ENCODE measurements at places on chromosomes 7 and 10.

- no peak for DNase-seq
These were observed 55.3 kb upstream of the ZMIZ1 start for GRCh38 chr10:79013406-79013987.

- no peak for DNase-seq
These were observed 47.2 kb upstream of the NRP1 start for GRCh38 chr10:33381451-33382215.

DNA sequence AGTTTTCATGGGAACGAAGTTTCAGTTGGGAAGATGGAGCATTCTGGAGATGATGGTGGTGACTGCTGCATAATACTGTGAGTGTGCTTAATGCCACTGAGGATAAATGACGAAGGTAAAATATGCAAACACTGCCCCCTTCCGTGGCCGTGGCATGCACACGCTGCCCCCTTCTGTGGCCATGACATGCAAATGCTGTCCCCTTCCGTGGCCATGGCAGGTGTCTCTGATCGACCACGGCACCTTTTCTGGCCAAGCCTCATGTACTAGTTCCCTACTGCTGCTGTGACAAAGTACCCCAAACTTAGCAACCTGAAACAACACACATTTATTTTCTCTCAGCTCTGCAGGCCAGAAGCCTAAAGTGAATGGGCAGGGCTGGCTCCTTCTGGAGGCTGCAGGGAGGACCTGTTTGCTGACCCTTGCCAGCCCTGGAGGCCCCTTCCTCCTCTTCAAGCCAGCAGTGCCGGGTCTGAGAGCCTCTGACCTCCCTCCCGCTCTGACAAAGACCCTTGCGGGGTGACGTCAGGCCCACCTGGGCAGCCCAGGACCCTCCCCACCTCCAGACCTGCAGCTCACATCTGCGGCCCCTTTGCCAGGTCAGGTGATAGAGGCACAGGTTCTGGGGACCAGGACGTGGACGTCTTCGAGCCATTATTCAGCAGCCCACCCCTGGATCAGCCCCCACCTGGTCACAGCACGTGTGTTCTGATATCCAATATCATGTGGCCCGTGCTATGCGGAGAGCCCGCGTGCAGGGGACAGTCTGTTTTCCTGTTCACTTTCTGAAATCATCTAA, 82.0 kb downstream of the MICALL2 start:
- no peak for DNase-seq

GRCh38 chr7:102111061-102112041, 175.3 kb upstream of the SH2B2 start:
- no peak for DNase-seq

DNA sequence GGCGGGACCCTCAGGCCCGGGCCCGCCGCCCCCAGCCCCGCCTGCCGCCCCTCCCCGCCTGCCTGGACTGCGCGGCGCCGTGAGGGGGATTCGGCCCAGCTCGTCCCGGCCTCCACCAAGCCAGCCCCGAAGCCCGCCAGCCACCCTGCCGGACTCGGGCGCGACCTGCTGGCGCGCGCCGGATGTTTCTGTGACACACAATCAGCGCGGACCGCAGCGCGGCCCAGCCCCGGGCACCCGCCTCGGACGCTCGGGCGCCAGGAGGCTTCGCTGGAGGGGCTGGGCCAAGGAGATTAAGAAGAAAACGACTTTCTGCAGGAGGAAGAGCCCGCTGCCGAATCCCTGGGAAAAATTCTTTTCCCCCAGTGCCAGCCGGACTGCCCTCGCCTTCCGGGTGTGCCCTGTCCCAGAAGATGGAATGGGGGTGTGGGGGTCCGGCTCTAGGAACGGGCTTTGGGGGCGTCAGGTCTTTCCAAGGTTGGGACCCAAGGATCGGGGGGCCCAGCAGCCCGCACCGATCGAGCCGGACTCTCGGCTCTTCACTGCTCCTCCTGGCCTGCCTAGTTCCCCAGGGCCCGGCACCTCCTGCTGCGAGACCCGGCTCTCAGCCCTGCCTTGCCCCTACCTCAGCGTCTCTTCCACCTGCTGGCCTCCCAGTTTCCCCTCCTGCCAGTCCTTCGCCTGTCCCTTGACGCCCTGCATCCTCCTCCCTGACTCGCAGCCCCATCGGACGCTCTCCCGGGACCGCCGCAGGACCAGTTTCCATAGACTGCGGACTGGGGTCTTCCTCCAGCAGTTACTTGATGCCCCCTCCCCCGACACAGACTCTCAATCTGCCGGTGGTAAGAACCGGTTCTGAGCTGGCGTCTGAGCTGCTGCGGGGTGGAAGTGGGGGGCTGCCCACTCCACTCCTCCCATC, 82.7 kb downstream of the PAX2 start:
- DNase-seq, result no peak

DNA sequence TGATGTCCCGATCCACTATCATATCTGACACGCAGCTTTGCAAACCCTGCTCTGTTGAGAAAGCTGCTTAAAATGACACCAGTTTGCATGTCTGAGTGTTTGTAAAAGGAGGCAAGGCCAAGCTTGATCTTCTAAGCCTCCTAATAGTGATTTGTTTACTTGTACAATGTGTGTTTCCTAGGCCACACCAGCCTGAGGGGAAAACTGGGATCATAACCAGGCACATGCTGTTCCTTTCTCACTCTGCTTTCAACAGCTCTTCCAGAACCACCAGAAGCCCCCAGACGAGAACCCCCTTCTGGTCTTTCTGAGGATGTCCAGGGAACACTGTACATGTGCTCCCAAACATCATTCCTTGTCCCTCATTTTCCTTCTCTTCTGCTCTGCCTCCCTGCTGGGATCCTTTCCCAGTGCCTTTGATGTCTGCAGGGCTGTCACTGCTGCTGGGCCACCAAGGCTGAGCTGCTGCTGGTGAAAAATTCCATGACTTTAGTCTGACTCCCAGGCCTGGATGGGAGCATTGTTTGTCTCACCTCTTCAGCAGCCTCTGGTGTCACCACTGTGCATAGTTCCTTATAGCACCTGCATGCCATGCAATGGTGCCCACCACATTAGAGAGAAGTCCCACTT, 4.0 kb upstream of the LGI1 start:
- DNase-seq, result no peak

- no peak for DNase-seq
These were observed 161.4 kb downstream of the CCDC3 start for GRCh38 chr10:12839941-12840611.

GRCh38 chr7:139035586-139036353, at the start of gene ZC3HAV1L:
ZC3HAV1L (minus strand) TSS chr7:139036042; CDS start chr7:139036017, 25 bp downstream.
- DNase-seq, result peak; percentile 26

- DNase-seq, result no peak
These were observed 818 bp downstream of the GOT1 start for GRCh38 chr10:99429517-99430095.

- DNase-seq, result no peak
These were observed 124.5 kb downstream of the ZFAND4 start for GRCh38 chr10:45548068-45548467.

GRCh38 chr10:88828310-88828709, 23.3 kb downstream of the ANKRD22 start:
- no peak for DNase-seq

- DNase-seq, result no peak
These were observed 17.9 kb downstream of the SH3PXD2A start for GRCh38 chr10:103837370-103838069.

GRCh38 chr7:108322925-108323832, 133.1 kb downstream of the NRCAM start:
- DNase-seq, result no peak

GRCh38 chr10:124632064-124632531, 112.1 kb downstream of the FAM53B start:
- DNase-seq, result peak; percentile 40

- DNase-seq, result peak; percentile 51
These were observed 58.4 kb downstream of the ZNF467 start for GRCh38 chr7:149714910-149715471.

DNA sequence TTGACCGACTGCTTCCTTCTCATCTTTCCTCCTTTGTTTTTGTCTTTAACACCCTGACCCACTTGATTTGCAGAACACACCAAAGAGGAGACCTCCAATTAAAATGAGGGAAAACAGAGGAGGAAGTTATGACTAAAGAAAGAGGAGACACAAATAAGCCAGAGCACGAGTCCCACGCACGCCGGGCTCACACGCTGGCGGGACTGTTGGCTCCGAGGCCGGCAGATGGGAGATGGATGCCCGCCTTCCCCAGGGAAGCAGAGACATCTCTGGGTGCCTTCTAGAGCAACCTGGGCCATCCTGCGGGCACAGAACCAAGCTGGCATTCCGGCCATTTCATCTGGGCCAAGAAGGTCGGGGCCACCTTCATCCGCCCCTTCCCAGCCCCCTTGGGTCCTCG, 5.6 kb downstream of the ADGRA1 start:
- DNase-seq, result no peak

GRCh38 chr7:139582671-139583155, 59.2 kb downstream of the CLEC2L start:
- no peak for DNase-seq

GRCh38 chr10:123930340-123931001, 38.9 kb upstream of the CPXM2 start:
- DNase-seq, result no peak

DNA sequence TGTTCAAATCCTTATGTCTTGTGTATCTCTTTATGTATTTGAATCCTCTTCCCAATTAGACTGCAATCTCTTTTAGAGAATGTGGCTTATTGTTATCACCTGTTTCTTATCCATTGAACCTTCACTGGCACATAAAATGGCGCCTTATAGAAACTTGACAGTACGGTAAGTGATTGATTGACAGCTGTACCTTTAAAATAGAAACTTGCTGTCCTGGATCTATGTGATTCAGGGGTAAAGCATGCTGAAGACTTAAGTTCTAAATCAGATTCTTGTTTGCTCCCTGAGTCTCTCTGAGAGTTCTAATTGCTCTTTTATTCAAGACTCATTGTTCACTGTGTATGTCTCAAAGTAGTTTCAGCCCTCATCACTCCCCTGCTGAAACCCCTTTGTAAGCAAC, 91.3 kb downstream of the CACNB2 start:
- DNase-seq, result no peak

DNA sequence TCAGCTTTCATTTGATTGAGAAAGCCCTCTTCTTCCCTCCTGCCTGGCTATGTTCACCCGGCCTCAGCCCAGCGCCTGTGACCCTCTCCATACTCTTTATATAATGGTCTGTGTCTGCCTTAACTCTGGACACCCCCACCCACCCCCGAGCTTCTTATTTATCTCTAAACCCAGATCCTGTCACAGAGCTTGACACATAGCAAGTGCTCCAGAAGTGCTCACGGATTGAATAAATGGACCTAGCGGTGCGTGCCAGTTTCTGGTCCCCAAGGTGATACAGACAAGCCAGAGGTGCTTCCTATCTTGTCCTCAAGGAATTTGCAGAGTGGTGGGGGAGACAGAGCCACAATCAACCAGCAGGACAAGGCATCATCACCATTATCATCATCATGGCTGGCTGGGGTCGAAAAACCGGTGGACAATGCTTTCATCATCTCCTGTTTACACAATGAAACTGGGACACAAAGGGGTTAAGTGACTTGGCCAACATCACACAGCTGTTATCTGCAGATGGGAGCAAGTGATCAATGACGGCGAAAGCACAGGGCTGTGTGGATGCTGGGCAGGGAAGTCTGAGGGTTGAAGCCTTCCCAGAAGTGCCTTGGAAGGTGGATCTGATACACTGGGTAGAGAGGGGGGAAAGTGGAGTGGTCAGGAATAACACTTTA, 2.2 kb upstream of the LOXL4 start:
- no peak for DNase-seq

- no peak for DNase-seq
These were observed 35.2 kb upstream of the FZD1 start for GRCh38 chr7:91228927-91229558.

DNA sequence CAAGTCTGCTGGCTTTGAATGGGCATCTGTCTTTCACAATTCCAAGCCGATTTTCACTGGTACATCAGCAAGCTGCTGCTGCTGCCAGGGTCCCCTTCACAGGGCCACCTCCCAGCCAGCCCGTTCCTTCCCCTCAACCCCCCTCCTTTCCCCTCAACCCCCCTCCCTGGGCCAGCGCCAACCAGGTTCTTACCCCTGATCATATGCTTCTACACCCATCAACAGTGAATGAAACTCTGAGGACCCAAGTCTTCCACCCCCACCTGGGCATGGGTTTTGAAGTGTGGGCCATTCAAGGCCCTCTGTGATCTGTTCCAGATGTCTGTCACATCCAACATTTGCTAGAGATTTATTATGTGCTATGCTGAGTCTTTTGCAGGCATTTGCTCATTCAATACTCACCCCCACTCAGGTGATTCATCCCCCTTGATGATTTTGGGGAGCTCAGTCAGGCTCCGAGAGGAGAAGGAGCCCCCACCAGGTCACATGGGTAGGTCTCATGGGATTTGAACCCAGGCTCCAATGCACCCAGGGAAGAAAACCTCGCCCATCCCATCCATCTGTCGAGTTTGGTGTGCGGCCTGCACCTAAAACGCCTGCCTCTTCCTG, 52.7 kb upstream of the FOXK1 start:
- DNase-seq, result no peak

GRCh38 chr10:76982671-76983070, 654.9 kb downstream of the KCNMA1 start:
- DNase-seq, result no peak

- DNase-seq, result no peak
These were observed 28.3 kb downstream of the FZD1 start for GRCh38 chr7:91292506-91292905.

GRCh38 chr7:137846549-137846826, 286 bp downstream of the DGKI start:
- no peak for DNase-seq

GRCh38 chr10:132521041-132521465, 16.5 kb upstream of the INPP5A start:
- DNase-seq, result no peak

DNA sequence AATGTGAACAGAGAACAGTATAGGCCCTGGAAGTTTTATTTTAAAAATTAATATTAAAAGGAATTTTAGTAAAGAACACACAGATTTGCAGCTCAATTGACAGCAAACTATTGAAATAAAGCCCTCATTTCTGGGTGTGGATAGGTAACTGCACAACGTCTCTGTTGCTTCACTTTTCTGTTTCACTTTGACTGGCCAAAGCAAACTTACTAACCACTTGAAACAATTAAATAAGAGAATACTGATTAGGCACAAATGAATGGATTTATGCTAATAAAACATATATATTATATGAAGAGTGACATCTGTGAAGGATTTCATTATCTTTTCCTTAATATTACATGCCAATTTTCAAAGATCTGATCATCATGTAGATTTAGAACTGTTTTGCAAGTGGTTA, 11.9 kb downstream of the ZNF804B start:
- DNase-seq, result no peak

GRCh38 chr7:155722118-155722517, 77.7 kb downstream of the RBM33 start:
- DNase-seq, result no peak

- no peak for DNase-seq
These were observed 94.3 kb downstream of the CCDC71L start for GRCh38 chr7:106566672-106567071.

GRCh38 chr7:107966711-107967110, 36.2 kb downstream of the LAMB1 start:
- no peak for DNase-seq

DNA sequence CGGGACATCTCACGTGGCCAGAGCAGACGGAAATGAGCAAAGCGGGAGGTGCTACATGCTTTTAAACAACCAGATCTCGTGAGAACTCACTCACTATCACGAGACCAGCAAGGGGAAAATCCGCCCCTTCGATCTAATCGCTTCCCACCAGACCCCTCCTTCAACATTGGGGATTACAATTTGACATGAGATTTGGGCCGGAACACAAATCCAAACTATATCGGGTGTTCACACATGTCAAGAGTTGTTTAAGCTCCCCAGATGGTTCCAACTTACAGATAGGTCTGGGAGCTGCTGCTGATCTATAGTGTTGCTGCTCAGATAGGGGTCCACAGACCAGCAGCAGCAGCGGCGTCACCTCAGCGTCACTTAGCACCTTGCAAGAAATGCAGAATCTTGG, 194.9 kb downstream of the GPAM start:
- DNase-seq, result no peak

Data from effector memory CD8-positive, alpha-beta T cell (primary cell).